ENCODE measurements at places on chromosomes 5 and 9.
A peak's percentile ranks its signal among the peaks of the same experiment; 100 is the strongest.

GRCh38 chr5:169131616-169132301 is 169.2 kb downstream of the SLIT3 start:
- DNase-seq: no peak

GRCh38 chr9:73470766-73471165 is 319.1 kb downstream of the ANXA1 start:
- no peak for DNase-seq

DNA sequence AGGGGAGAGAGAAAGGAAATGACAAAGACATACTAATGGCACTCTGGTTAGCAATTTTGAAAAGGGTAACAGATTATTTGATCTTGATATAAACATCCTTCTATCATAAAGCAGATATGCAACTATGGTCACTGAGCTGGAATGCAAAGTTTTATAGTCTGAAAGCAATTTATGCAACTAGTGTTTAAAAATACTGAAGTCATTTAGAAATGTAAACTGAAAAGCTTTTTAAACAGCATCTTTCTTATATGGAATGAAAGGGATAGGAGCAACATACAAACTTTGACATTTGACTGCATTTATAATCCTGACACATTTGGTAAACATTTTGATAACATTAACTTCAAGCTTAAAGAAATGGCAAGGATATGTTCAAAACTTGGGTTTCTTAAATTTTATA is 28.7 kb upstream of the ADAMTS19 start:
- no peak for DNase-seq

- DNase-seq: peak; percentile 74
These were observed 54.1 kb downstream of the DUSP1 start for GRCh38 chr5:172716796-172717313.

DNA sequence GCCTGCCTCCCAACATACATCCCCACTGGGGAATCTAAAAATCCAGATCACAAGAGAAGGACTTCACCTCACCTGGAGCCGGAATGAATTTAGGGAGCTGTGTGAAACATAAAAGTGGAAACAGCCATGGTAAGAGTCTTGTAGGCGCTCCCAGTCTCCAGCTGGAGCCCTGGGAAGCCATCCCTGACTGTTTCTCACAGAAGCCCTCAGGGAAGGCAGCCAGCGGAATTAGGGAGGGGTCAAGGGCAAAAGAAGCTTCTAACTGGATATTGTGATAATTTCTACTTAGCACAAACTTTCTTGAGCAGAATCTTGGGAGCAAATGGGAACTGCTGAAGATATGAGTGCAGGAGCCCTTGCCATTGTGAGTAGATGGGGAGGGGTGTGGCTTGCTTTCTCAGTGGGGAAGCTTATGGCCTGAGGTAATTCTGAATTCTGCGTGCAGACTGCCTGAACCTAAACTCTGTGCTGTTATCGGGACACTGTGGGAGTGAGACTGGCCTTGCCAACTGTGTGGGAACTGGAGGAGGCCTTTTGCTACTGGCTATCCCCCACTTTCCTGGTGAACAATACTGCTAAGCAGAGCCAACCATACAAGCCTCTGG is 174.4 kb upstream of the SMC2 start:
- DNase-seq: no peak

- DNase-seq: no peak
These were observed 579.7 kb downstream of the CCDC171 start for GRCh38 chr9:16132513-16132912.

DNA sequence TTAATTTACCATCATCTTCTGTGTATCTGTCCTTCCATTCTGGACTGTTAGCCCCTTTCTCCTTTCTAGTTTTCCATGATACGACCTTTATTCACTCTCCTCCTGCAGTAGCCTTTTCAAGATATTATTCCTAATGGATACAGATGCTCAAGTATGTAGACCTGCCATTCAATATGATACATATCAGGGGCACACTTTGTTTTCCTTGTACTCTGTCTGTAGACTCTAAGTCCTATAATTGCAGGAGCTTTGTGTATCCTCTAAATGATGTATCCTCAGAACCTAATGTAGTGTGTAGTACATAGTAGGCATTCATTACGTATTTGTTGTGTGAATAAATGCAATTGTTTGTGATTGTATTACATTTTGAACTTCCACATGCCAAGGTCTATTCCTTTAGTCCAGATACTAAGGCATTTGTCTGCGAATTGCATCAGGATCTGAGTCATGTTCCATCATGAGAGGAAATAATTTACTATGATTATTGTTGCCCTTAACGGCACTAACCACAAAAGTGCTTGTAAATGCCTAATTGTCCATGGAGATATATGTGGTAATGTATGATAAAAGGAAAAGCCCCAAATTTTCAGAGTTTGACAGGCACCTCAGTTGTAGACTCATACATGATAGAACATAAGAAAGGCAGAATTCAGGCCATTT is 57.1 kb upstream of the IZUMO3 start:
- no peak for DNase-seq

Data from stimulated activated naive CD4-positive, alpha-beta T cell (primary cell).